ENCODE measurements at places on chromosomes 16 and 17. TPM values are rescaled to one million over a fixed set of nuclear protein-coding genes. Genes with fewer than 3 reads are reported as not detected.
A peak's percentile ranks its signal among the peaks of the same experiment; 100 is the strongest.

DNA sequence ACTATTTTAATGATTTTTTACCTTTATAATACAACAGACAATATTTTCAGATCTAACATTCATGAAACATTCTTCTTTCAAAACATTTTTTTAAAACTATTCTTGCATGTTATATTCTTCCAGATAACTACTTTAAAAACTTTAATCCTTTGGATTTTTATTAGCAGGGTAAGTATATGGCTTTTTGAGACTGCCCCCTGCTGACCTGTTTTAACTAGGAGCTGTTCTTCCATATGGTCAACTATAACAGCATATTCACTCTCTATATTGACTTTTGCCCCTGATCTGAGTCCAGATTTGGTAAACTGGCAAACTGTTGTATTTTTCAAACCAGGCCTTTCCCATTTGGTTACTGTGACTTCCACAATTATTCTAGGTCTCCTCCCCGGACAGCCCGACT, 16.5 kb downstream of the ZNF18 start:
- DNase-seq = peak; percentile 9

- DNase-seq = no peak
Measured at GRCh38 chr17:81188491-81188840, 22.4 kb upstream of the AATK start.

GRCh38 chr17:3730881-3731429, 7.3 kb downstream of the HASPIN start:
- DNase-seq = no peak

DNA sequence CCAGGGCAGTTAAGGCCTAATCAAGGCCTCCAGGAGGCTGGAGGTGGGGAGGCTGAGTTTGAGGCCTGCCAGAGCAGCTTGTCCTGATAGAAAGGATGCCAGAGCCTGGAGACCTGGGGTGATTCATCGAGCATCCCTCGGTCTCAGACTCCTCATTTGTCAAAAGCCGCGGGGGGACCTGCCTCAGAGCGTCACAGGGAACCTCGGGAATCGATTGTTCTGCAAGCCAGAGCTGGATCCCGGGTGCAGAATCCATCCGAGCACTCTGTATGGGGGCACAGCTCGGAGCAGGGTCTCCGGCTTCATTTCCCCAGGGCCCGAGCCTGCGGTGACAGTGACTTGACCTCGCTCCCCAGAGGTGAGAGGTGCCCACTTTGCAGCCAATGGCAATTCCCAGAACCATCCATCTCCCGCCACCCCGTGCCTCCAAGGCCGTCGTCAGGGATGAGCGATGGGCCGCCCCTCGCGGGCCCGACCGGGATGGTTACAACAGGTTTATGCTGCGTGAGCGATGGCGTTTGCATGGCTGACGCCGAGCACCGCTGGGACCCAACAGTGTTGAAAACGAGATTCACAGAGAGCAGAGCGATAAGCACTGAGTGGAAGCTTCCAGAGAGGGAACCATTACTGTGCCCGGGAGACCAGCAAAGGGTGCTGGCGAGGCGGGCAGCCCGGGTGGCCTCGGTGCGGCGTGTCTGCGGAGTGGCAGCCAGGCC, 117.1 kb upstream of the GSE1 start:
- no peak for DNase-seq

GRCh38 chr17:21004016-21004930, 38.5 kb downstream of the USP22 start:
- DNase-seq = no peak

DNA sequence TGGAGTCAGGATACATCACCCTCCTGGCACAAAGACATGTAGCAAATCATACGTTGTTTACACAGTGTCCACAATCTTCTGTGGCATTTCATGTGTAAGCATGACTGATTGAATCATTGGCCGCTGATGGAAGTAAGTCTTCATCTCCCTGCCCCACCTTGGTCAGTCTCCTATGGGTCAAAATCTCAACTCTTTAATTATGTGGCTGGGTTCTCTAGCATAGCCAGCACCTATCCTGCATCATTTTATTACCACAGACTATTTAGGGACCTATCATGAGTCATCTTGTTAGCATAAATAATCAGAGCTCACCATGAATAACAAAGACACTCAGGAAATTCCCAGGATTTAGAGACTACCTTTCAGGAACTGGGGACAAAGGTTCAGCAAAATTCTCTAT, 15.9 kb downstream of the TANC2 start:
- DNase-seq = peak; percentile 66

DNA sequence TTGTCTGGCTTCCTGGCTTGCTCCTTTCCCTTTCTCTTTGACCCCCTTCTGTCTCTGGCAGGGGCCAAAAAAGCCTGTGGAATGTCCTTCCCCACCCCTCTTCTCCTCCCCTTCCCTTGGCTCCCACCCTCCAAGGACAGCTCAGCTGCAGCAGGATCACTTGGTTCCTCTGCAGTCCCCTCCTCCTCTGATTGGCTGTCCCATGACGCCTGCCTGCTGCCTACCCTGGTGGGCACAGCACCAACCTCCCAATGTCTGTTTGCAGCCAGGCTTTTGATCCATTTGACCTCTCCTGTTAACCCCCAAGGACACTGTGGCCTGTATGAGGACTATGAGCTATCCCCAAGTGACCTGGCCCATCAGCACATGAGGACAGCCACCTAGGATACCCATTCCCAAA, 14.8 kb upstream of the MTMR4 start:
- no peak for DNase-seq

DNA sequence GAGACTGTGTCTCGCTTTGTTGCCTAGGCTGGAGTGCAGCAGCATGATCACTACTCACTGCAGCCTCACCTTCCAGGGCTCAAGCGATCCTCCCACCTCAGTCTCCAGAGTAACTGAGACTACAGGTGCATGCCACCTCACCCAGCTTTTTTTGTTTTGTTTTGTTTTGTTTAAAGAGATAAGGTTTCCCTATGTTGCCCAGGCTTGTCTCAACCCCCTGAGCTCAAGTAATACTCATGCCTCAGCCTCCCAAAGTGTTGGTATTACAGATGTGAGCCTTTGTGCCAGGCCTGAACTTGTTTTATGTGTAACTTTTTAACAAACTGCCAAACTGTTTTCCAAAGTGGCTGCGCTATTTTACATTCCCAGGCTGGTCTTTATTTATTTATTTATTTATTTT, 41.8 kb upstream of the NUDT7 start:
- DNase-seq = no peak

GRCh38 chr17:28615260-28615940, 1.4 kb upstream of the RSKR start:
- DNase-seq = no peak

- DNase-seq = no peak
Measured at GRCh38 chr17:63960006-63960405, 12.7 kb downstream of the SCN4A start.

GRCh38 chr16:26701243-26701886, 365.4 kb upstream of the C16orf82 start:
- DNase-seq = no peak

DNA sequence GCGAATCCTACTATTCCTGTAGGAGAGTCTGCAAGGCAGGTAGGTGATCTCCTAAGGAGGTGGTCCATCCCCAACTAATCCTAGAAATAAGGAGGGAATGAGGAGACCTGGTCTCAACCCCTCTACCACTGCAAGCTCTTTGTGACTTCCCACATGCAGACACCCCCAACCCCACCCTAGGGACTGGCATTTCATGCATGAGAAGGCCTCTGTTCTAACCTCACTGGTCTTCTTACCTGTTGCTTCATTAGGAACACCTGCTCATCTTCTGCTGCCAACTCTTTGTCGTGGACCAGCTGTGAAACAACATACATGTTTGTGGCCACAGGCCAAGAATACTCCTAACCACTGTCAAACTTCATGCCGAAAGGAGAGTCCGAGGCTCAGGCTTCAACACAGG, 22.6 kb downstream of the DYNC1LI2 start:
- DNase-seq = no peak

GRCh38 chr16:22898874-22899348, 84.9 kb downstream of the HS3ST2 start:
- DNase-seq = peak; percentile 73

DNA sequence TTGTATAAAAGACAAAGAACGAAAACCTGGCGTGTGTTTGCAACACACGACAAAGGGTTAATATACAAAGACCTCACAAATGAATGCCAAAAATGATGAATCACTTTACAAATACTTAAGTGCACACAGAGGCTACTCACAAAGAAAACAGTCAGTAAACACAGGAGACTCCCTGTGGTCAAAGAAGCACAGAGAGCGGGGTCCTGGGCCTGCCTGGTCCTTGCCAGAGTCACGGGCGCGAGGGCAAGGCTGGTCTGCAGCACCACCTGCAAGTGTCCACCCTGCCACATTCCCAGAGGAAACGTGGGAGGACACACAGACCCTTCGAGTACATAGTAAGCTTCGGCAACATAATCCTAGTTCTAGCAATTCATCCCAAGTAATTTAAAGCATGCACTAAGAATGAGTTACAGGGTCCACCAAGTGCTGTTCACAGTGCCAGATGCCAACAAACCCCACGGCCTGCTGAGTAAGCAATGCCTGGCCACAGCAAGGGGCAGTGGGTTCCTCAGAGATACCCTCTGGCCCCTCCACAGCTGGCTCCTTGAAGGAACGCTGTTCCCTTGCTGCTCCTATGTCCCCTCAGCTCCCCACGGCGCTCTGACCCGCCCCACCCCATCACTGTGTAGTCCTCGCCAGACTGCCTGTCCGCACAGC, 24.6 kb upstream of the FAAP100 start:
- DNase-seq = no peak

DNA sequence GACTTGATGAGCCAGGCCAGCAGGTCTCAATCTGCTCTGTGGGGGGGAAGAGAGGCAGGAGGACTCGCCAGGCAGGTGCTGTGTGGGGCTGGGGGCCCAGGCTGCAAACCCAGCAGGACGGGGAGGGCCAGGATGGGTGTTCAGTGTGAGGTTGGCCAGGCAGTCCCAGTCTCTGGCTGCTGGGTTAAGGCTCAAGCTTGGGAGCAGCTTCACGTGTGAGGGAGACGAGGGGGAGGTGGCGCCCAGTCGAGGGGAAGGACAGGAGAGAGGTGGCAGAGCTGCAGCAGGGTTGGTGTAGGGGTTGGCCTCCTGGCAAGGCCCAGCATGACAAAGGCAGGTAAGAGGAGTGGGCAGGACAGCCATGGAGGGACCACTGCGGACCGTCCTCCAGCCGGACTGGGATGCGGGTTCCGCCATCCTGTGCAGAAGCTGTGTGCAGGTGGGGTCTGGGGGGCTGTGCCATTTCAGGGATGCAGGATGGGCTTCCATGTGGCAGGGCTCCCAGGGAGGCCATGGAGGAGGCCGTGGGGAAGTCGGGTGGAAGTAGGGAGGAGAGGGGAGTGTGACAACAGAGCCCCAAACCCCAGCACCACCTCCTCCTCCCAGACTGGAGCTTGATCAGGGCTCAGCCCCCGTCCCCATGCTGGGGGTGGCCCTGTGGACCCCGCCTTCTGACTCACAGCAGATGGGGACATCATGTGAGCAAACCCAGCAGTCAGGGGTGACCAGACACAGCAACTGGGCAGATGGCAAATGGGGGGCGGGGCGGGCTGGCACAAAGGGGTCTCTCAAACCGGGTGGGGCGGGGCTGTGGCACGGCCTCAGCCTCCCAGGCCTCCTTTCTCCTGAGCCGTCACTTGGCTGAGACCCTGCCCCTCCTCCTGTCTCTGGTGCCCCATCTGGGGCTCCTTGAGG, 2.8 kb downstream of the ADGRG1 start:
- no peak for DNase-seq

- DNase-seq = peak; percentile 77
Measured at GRCh38 chr16:11796227-11797165, 562 bp downstream of the ZC3H7A start.

DNA sequence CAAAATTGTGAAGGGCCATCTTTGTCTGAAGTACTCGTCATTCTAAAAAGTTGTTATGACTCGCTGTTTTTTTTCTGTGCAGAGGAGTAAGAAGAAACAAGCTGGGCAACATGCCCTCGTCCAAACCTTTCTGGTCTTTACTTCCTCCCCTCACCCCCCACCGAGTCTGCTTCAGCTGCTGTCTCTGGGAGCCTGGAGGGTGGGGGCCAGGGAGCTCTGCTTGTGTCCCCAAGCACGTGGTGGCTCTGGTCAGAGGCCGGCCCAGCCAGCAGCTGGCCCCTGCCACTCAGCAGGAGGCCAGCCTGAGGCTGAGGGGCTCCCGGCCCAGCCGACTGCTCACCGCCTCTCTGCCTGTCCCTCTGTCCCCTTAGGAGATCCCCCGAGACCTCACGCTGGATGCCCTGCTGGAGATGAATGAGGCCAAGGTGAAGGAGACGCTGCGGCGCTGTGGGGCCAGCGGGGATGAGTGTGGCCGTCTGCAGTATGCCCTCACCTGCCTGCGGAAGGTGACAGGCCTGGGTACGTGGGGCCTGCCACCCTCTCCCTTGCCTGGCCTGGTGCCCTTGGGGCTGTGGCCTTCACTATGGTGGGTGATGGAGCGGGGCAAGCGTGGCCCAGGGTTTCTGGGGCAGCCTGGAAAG, 53.7 kb upstream of the LGALS9 start:
- peak; percentile 19 for DNase-seq

GRCh38 chr17:76775021-76775600, 37.2 kb downstream of the MFSD11 start:
- DNase-seq = no peak

DNA sequence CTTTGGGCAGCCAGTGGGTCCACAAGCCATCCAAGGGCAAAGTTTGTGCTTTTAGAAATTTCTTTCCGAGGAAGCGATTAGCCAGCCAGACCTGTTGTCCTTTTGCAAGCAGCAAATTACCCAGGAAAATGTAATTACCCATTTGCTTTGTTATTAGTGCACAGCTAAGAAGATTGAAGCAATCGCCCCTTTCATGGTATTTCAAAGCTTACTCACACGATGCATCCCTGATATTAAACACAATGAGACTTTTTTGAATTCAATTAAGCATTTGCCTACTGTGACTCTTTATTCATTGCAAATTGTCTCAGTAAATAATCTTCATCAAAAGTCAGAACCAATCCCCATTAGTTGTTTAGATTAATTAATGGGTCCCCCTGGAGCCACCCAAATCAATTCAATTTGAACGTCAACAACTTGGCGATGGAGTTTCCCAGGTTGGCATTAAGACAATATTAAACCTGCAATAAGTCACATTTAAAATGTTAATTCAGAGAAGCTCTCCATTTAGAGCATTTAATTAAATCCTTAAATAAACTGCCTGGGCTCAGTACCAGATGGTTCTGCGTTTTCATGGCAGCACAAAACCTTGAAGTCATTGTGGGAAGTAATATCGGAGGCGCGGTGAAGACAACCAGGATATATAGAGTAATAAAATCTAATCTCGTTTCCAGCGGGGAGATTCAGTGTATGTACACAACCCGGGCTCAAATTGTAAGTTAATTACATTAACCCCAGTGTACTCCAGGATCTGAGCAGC, 366.2 kb upstream of the TNRC6C start:
- no peak for DNase-seq

- peak; percentile 12 for DNase-seq
Measured at GRCh38 chr16:35391328-35391727, 1931.9 kb downstream of the TP53TG3F start.

SKAP1 gene
- total RNA-seq = not detected

TMEM106A gene
- total RNA-seq = 1.2 TPM

EPOP gene
- total RNA-seq = 0.90 TPM

SLC12A3 gene
- not detected for total RNA-seq

CDH3 gene
- total RNA-seq = under 0.01 TPM

CHD3 gene
- total RNA-seq = 60.2 TPM

PRR35 gene
- not detected for total RNA-seq

PRKCB gene
- total RNA-seq = not detected

All from dermis microvascular lymphatic vessel endothelial cell (primary cell).